ENCODE measurements at places on chromosomes 1 and 21.

DNA sequence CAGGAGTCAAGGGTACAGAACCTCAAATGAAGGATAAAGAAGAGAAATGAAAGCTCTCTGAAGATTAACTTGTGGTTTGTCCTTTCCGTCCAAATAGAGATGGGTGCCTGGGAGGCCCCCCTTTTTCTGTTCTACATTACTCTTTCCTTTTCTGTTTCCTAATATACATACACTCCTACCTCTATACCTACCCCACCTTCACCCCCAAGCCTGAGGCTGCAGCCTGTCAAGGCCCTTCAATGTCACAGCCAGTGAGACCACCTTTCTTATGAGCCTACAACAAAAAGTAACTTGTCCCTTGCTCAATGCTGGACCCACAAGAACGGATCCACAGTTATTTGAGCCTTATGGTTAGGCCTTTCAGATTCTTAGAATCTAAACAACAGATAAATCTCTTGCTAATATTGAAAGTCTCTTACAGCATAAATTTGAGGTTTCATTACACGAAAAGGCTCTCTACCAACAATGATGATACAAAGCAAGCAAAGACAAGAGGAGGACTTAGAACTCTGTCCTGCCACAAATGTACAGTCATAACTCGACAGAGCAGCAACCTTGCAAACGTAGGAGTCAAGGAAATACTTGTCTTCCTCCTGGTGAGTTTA, 4.1 kb upstream of the TRAF3IP3 start:
- no peak for DNase-seq

DNA sequence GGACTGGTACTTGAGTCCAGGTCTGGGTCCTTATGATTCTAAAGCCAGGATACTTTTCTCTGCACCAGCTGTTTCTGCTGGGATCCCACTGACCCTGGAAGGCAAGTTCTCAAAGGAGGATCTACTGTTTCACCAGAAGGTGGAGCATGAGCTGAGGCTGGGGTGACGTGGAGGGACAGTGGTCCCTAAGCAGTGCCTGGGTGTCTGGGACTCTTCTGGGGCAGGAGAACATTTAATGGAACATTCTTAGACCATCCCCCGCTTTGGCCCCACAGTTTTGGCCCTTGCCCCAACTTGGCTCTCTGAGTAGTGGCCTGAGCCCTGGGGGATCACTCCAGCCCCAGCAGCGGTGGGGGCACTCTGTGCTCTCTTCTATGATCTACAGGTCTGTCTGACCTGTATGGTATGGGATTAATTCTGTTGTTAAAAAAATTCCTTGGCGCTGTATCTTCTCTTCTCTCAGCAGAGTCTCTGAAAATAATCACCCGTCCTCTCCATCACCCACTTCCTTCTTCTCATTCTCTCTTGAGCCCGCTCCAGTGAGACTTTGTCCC, 60.3 kb upstream of the CSF3R start:
- DNase-seq: no peak

DNA sequence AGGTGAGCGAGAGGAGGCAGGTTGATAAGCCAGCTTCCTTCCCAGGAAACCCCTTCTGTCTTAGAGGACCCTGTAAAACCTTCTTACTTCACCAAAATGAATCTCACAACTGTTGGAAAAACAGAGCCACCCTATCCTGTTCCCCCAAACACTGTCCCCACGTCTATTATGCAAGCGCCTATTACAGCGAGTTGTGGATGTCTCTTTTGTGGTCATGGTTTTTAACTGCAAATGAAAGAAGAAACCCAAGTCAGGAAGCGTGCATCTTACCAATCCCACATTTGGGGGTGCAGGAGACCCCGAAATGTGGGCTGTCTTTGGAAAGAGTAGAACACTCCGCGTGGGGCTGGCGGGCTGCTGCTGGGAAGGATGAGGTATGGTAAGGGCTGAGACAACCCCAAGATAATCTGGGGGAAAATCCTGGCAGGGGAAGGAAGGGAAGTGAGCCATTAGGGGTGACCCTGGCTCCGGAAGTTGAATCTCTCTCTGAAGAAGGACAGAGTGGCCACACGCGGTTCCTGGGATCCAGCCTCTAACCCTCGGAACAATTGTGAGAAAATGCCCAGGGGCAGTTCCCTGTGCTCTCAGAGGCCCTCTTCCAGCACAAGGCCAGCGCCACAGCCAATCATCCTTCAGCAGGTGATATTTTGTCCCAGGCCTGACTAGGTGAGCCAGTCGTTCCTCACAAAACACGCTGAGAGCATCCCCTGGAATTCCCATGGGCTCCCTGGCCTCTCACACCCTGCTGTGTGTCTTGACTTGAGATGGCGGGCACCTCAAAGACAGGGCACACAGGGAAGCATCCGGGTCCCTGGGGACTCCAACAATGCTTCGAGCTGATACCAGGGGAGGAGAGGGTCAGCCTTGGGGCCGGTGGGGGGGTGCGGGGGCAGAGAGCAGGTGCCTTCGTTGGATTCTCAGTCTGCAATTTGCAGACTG, 168.5 kb upstream of the IRF2BP2 start:
- DNase-seq: no peak

DNA sequence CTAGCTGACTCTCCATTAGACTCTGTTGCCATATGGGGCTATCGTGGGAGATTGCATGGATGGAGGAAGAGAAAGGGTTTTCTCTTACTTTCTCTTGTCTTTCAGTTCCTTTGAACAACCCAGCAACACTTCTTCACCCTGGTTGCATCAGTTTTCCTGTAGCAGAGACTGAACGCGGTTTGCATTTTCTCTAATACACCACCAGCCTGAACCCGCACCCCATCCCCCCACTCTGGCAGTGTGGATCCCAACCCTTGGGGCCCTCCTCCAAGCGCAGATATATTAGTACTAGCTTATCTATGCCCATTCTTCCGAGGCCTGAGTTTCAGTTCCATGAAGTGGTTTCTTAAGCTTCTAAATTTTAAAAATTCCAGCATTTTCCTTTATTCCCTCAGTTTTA, 12.6 kb downstream of the DR1 start:
- DNase-seq: no peak

DNA sequence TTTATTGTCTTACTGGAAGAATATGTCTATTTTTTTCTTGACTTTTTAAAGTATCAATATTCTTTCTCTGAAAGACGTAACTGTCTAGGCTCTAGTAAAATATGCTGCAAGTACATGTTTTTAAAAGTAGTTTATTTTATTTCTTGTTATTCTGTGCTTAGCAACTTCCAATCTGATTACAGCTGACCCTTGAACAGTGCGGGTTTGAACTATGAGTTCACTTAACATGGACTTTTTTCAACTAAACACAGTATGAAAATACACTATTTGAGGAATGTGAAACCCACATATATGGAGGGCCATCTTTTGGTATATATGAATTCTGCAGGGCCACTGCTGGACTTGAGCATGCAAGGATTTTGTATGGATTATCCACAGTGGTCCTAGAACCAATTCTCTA, 26.8 kb downstream of the GBP6 start:
- DNase-seq: no peak

GRCh38 chr1:116854403-116854690, 55.4 kb upstream of the PTGFRN start:
- no peak for DNase-seq

GRCh38 chr21:34189506-34189905, 116.1 kb downstream of the MRPS6 start:
- no peak for DNase-seq

GRCh38 chr1:21668232-21668950, 766 bp downstream of the RAP1GAP start:
- DNase-seq: no peak

DNA sequence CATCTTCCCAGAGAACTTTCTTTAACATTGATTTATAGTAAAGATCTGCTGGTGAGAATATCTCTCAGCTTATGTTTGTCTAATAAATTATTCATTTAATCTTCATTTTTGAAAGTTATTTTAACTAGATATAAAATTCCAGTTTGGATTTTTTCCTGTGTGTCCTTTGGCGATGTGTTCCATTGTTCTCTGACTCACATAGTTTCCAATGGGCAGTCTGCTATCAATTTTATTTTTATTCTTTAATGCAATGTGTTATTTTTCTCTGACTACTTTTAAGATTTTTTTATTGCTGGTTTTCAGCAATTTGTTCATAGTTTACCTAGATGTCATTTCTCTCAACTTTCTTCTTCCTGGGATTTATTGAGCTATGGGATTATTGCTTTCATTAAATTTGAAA, 325.2 kb upstream of the POGK start:
- no peak for DNase-seq

DNA sequence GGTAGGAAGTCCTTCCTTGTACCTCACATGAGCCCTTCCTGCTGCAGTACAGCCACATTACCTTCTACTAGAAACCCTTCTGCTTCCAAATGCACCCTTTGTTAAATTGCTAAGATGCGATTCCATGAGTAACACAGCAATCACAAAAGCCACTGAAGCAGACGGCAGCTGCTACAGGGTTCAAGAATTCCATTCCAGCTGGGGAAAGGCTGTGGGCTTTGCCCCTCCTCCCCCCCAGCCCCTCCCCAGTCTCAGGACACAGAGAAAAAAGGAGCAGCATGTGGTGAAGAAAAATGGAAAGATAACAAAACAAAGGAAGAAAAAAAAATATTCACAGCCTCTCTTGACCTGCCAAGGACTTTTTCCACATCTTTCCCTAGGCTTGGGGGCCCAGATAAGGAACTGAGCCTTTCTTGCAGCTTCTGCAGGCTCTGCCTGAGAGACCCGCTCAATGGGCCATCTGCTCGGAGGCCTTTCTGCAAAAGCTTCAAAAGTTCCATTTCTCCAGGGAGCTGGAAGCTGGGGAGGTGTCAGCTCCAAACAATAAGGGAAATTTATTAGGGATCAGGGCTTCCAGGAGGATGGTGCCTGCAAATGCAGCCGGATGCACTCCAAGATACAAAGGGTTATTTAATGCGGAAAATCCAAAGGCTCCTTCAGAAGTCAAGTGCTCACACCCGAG, 72.1 kb downstream of the SYT2 start:
- DNase-seq: no peak

- no peak for DNase-seq
Measured at GRCh38 chr1:244022311-244022710, 28.8 kb upstream of the ZBTB18 start.

GRCh38 chr1:160428655-160429054, 28.3 kb downstream of the VANGL2 start:
- DNase-seq: peak; percentile 61

GRCh38 chr1:86394416-86394815, 1.7 kb downstream of the ODF2L start:
- no peak for DNase-seq

DNA sequence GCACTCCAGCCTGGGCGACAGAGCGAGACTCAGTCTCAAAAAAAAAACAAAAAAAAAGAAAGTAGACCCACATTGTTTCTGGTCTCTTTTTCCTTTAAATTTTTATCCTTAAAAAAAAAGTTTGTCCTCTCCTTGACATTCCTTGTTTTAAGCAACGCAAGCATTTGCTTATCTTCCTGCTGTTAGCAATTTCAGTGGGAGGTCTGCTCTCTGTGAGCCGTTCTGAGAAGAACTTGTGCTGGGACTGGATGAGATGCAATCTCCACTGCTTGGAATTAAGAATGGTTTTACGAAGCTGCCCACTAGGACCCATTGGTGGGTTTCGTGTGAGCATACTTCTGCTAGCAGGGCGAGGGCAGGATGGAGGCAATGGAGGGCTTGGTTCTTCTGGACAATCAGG, 225.1 kb upstream of the TMEM51 start:
- DNase-seq: no peak

GRCh38 chr1:156625436-156626078, 6.3 kb downstream of the HAPLN2 start:
- DNase-seq: peak; percentile 51

DNA sequence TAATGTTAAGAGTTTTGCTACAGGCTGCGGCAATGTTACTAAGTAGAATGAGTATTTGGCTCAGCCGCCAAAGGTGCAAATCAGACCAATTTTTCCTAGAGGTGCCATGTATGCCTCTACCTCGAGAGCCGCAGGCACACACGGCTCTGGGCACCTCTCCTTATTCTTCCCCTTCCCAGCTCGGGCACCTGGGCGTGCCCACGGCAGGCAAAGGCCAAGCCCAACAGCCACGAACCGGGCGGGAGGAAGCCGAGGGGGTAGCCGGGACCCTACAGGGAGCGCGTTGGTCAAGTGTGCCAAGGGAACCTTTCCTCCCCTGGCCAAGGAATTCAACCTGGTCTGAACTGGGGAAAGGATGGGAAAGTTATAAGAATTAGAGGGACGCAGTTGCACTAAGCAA, 31.0 kb downstream of the LRRC3 start:
- no peak for DNase-seq

DNA sequence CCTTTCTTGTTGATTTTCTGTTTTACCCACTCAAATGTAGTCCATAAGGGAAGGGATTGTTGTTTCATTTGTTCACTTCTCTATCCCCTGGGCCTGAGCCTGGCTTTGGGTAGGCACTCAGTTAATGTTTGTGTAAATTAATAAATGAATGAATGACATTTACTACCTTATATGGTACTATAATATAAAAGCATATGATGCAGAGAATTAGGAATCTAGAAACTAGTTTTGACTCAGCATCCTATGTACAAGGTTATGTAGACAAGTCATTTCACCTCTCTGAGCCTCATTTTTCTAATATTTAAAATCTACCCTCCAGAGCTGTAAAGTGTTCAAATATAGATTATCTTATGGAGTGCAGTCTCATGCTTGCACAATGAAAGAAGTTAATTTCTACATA, 68.9 kb upstream of the S1PR1 start:
- no peak for DNase-seq

GRCh38 chr1:86778569-86779239, 74.3 kb downstream of the SH3GLB1 start:
- no peak for DNase-seq

- DNase-seq: no peak
Measured at GRCh38 chr1:228278432-228278941, 70.6 kb downstream of the OBSCN start.

- no peak for DNase-seq
Measured at GRCh38 chr1:156750711-156751450, 594 bp downstream of the HDGF start.

GRCh38 chr1:185498207-185498606, 181.2 kb upstream of the IVNS1ABP start:
- no peak for DNase-seq

GRCh38 chr1:224047538-224047937, 66.4 kb upstream of the FBXO28 start:
- DNase-seq: no peak

- DNase-seq: peak; percentile 4
Measured at GRCh38 chr21:36297938-36298572, 21.9 kb upstream of the MORC3 start.

DNA sequence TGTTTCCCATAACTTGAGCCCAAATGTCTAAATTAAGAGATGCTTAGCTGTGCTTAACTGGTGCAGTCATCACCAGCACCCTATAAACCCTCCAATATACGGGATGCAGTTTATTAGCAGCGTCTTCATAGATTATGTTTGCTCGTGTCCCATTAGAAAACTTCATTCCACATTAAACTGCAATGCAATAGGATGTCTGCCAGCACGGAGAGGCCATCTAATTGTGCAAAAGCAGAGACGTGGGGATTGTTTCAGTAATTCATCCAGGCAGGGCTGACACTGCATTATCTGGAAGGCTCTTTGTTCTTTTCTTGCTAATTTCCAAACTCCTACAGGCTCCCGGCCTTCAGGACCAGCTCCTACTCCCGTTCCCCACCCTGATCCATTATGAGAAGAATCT, 89.5 kb downstream of the CSMD2 start:
- DNase-seq: no peak
